ENCODE measurements at places on chromosomes 12 and 14.

DNA sequence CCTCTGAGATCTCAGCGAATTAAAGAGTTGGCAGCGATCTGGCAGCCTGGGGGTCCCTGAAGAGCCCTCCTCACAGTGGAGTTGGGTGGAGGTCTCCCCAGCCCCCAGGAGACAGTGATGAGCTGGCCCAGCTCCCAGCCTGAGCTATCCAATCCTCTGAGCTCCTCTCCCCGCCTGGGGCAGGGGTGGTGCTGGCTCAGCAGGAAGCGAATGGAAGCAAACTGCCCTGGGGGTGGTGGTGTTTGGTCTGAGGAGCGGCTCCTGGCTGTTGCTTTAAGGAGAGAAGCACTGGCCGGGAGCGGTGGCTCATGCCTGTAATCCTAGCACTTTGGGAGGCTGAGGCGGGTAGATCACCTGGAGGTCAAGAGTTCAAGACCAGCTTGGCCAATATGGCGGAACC lies 19.5 kb upstream of the MEG3 start:
- no peak for DNase-seq

DNA sequence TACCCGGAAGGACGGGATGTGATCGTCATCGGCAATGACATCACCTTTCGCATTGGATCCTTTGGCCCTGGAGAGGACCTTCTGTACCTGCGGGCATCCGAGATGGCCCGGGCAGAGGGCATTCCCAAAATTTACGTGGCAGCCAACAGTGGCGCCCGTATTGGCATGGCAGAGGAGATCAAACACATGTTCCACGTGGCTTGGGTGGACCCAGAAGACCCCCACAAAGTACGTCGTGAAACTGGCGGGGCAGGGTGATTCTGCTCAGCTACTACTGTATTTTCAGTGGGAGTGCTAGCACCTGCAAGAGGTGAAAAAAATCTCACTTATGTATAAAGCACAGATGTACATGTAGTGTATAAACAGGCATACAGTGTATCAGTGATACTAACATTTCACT lies 62.9 kb downstream of the FOXN4 start:
- DNase-seq = no peak

DNA sequence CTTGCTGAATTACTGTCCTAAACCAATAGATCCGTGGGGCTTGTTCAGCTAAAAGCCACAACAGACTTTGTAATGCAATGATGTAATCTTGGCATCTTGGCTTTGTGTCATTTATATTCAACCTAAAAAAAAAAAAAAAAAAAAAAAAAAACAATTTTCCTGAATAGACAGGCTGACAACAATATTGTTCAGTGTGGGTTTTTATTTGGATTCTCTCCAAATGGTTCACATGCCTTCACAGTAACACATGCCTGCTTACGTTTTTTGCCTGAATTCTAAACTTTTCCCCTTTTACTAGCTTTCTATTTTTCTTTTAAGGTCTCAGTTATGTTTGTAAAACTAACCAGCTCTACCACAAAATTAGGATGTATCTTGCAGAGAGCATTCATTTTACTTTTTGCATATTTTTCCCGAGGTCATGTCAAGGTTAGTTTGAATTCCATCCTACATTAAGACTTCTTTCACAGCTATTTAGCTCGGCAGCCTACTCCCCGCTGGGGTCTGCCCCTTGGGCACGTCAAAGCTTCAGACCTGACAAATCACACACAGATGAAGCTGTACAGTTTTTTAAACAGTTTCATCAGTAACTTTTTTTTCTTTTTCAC lies 213.7 kb upstream of the NPAS3 start:
- no peak for DNase-seq

GRCh38 chr14:81418057-81418790 lies 18.1 kb upstream of the STON2 start:
- no peak for DNase-seq

DNA sequence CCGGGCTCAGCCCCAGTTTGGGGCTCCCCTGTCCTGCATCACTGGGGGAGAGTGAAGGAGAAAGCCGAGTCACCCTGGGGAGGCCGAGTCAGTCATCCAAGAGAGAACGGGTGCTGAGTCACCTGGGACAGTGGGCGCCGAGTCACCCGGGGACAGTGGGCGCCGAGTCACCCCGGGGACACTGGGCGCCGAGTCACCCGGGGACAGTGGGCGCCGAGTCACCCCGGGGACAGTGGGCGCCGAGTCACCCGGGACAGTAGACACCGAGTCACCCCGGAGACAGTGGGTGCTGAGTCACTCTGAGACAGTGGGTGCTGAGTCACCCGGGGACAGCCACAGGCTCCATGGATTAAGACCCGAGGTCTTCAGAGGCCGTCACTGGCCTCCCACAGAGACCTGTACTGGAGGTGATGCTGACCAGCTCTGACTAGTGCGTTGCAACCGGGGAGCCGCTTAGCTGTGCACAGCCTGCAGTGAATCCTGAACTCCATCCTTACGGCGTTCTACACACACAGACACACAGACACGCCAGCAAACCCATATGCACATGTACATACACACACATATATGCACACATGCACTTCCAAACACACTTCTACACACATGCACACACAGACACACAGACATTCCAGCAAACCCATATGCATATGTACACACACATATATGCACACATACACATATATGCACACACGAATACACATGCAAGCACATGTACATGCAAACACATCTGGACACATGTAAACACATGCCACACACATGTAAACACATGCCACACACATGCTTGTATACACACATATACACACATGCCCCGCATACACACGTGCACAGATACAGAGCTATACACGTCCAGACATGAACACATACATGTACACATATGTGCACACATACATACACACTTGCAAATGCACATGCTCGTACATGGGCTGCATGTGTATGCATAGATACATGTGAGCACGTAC lies 64.9 kb upstream of the GALNT9 start:
- DNase-seq = no peak

- DNase-seq = no peak
Observed at GRCh38 chr12:127455347-127456265, 811.4 kb upstream of the TMEM132C start.

- DNase-seq = peak; percentile 53
Observed at GRCh38 chr14:63362389-63362819, 43.7 kb upstream of the GPHB5 start.

- DNase-seq = no peak
Observed at GRCh38 chr14:64778104-64778754, 74.0 kb downstream of the PLEKHG3 start.

DNA sequence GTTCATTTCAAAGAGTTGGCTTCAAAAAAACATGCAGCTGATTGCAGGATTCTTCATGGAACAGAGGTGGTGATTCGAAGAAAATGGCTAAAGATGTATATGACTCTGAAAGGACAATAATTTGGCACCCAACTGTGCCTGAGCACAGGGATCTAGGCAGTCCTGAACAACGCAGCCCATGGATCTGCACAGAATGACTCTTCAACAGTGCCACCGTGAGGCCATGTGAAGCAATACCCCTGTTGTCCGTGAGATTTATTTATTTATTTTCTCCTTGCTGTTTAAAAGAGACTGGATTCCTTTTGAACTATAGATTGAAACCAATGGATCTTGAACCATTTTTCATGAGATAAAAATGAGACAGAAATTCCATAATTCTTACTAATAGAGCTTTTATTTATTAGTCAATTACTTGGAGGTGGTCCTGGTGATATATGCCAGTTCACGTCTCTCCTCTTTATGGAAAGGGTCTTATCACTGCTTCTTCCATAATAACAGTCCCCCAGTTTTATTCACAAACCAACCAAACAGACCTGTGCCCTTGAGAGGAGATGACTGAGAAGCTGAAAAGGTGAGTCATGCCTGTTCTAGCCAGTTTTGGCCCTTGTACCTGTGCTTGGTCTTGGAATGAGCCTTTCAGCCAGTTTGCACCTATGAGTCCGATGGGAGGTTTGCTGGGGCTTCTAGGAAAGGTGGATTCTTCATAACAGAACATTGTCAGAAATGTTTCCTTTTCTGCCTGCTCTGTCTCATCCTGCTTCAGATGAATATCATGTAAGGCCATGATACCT lies 1598.3 kb downstream of the AACS start:
- no peak for DNase-seq

GRCh38 chr12:50842637-50843493 lies at the start of gene TMPRSS12:
TMPRSS12 (plus strand) TSS chr12:50842926; CDS start chr12:50842965, 39 bp downstream.
- peak; percentile 34 for DNase-seq

DNA sequence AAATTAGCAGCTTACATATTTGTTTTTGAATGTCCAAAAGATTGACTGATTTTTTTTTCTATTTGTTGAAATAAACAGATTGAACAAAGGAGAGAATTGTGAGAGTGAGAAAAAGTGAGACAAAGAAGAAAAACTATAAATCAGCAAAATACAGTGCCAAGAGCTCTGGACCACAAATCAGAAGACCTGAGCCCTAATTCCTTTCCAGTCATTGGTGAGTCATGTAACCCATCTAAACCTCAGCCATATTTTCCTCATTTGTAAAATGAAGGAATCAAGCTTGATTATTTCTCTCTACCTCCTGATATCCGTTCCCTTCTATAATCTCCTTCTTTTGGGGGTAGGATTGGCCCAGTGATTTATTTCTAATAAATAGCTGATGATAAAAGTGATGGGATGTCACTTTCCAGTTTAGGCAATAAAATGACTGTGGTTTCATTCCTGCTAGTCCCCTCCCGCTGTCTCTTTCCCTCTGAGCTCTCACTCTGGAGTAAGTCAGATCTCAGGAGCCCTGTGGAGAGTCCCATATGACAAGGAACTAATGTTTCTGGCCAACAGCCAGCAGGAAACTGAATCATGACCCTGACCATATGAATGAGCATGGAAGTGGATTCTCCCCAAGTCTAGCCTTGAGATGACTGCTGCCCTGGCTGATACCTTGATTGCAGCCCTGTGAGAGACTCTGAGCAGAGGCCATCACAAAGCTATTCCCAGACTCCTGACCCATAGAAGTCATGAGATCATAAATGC lies 218.9 kb downstream of the ACSS3 start:
- peak; percentile 39 for DNase-seq

GRCh38 chr12:116172224-116172849 lies 105.2 kb downstream of the MED13L start:
- no peak for DNase-seq

DNA sequence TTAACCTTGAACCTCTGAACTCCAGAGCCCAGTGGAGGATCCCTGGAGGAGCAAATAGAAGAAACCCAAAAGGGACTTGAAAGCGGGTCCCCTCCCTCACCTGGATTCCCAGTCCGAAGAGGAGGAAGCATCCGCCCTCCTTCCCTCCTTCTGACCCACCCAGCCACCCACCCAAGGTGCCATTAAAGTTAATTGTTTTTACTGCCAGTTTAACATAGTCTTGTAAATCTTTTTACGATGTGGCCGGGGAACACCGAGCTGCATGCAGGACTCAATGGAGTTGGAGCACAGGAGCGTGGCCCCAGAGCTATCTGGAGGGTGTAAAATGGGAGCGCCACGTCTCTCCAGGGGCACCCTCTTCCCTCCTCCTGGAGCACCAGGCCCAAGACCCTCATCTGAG lies 49.9 kb upstream of the TBX3 start:
- DNase-seq = no peak

DNA sequence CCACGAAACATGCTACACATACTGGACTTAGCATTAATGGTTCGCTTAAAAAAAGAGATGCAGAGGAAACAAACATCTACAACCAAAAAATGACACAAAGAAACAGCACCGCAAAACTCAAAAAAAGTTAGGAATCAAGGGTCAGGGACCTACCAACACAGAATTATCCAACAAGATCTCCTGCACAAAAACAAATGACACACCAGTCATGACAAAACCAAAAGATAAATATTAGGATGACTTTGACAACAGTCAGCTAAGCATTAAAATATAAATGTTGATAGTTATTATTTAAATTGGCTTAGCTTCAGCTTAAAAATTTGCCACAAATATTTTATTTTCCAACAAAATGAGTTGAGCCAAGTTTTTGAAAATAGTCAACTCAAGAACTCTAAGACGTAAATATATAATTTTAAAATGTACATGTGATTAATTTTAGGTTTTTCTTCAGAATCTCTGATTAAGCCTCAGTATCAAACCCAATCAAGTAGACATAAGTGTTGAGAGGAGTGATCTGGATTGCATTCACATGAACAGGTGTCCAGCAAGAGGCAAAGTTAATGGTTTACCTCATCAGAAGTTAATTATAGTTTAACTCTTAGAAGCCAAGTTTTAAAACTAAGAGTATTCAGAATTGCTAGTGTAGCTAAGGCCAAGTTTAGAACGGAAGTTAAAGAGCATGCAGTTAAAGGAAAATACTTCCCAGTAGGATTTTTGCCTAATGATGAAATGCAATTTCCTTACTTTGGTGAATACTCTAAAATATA lies 79.9 kb downstream of the HEATR5A start:
- DNase-seq = no peak

- no peak for DNase-seq
Observed at GRCh38 chr12:38113991-38114390, 202.6 kb upstream of the ALG10B start.

DNA sequence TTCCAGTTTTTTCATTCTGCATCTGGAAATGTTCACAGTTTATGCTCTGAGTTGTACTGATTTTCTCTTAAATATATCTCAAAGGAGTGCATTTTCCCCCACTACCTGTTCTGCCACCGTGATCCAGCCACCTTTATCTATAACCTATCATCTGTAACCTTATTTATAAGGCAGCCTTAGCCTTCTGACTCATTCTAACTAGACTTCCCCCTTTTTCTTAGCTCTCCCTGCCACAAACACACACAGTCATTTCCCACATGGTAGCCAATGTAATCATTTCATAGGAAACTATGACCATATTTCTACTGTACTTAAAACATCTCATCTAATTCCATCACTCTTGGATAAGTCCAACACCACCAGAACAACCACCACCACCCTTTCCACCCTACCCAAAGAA lies 10.8 kb upstream of the GYS2 start:
- no peak for DNase-seq

- no peak for DNase-seq
Observed at GRCh38 chr12:53044896-53045695, 4.8 kb upstream of the TNS2 start.

DNA sequence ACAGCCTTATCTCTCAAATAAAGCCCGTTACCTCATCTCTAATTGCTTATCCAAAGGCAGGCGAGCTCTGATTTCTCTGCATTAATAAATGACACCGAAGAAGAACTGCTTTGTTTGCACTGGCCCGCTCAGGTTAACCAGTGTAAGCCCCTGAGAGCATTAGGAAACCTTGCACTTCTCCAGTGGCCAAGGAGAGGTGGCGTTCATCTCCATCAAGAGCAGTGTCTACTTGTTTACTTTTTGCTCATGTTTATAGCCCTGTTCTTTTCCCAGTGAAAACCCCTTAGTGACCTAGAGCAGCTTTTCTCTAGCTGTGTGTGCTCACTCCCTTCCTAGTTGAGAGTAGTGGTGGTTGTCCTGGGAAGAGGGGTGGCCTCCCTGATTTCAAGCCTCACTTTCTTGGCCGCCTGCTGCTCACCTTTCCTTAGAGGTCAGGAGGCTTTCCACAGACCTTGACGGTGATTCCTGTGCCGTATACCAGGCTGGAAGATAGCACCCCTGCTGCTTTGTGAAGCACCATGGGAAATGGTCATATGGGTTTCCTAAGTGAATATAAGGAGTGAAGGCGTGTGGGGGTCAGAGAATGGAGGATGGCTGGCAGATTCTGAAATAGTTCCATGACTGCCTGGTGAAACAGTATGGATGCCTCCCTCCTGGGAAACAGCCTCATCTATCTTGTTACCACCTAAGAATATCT lies 16.6 kb downstream of the FBXW8 start:
- no peak for DNase-seq

- no peak for DNase-seq
Observed at GRCh38 chr12:57049119-57049446, 846 bp downstream of the MYO1A start.
